ENCODE measurements at places on chromosomes 4 and X. TPM values are rescaled to one million over a fixed set of nuclear protein-coding genes. Genes with fewer than 3 reads are reported as not detected.

The DGKK gene
- total RNA-seq = not detected

The ATXN3L gene
- not detected for total RNA-seq

The GRID2 gene
- total RNA-seq = not detected

The NHS gene
- total RNA-seq = 2.0 TPM

The RAB33A gene
- total RNA-seq = 0.13 TPM

The FAM9B gene
- not detected for total RNA-seq

The TCEANC gene
- 0.70 TPM for total RNA-seq

The ERVMER34-1 gene
- total RNA-seq = 0.71 TPM

The GAGE12D gene
- total RNA-seq = not detected

The PPA2 gene
- total RNA-seq = 80.3 TPM

The GSX2 gene
- not detected for total RNA-seq

The UFSP2 gene
- 11.0 TPM for total RNA-seq

The CCDC120 gene
- total RNA-seq = 3.6 TPM

The CHRDL1 gene
- not detected for total RNA-seq

The MSX1 gene
- 10.1 TPM for total RNA-seq

The MED14 gene
- total RNA-seq = 20.9 TPM

The SLC6A14 gene
- total RNA-seq = not detected

The DKK2 gene
- not detected for total RNA-seq

The SLC9B1 gene
- not detected for total RNA-seq

The AFF2 gene
- total RNA-seq = not detected

The COL25A1 gene
- not detected for total RNA-seq

The TMEM150C gene
- 1.1 TPM for total RNA-seq

The DMP1 gene
- total RNA-seq = not detected

The ARSD gene
- total RNA-seq = 15.7 TPM

The TSPAN7 gene
- 3.0 TPM for total RNA-seq

The RBM46 gene
- total RNA-seq = not detected

The CENPVL3 gene
- 0.08 TPM for total RNA-seq

The CXCL11 gene
- 0.20 TPM for total RNA-seq

The ASMT gene
- 0.38 TPM for total RNA-seq

The PDLIM3 gene
- total RNA-seq = 0.16 TPM

The PRSS12 gene
- total RNA-seq = 0.31 TPM

The KCNE5 gene
- total RNA-seq = 0.14 TPM

The CTAG1B gene
- not detected for total RNA-seq

Data from A549 treated with AZD2906 at 1 μM for 4 hours (cell line).